ENCODE measurements at places on chromosomes 16 and 17.

- DNase-seq: no peak
Measured at GRCh38 chr16:72876221-72876620, 171.7 kb downstream of the ZFHX3 start.

DNA sequence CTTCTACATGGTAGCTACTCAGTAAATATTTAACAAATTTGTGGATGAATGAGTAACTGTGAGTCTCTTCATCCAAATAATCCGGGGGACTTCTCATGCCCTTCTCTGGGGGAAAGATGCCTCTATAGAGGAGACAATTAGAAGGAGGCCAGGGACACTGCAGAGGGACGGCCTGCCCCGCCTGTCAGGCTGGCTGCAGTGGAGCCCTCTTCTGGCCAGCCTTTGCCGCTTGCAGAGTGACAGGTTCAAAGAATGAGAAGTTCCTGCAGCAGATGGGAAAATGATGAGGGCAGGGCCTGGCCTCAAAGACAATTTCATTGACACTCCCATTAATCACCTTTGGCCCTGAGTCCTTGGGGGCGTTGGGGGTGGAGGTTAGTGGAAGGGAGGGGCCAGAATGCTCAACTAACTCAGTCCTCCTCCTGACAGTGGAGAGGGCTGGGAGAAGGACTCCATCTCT is 339.0 kb downstream of the MAF start:
- peak; percentile 32 for DNase-seq

- DNase-seq: no peak
Measured at GRCh38 chr17:4557626-4558346, 2.6 kb downstream of the GGT6 start.

GRCh38 chr17:17900615-17901520 is 64.1 kb upstream of the SREBF1 start:
- DNase-seq: no peak

- no peak for DNase-seq
Measured at GRCh38 chr16:12124742-12125141, 148.2 kb downstream of the SNX29 start.

DNA sequence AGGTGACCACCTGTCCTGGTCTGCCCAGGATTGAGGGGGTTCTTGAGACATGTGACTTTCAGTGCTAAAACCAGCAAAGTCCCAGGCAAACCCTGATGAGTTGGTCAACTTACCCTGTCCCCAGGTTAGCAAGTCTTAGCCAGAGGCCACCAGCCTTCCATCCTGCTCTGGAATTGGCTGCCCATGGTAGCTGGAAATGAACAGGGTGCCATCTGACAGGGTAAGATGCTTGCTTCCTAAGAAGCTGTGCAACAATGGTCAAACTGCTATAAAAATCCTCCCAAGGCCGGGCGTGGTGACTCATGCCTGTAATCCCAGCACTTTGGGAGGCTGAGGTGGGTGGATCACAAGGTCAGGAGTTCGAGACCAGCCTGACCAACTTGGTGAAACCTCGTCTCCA is 22.8 kb upstream of the MTMR4 start:
- DNase-seq: no peak

GRCh38 chr17:28839221-28839620 is 3.4 kb downstream of the FAM222B start:
- no peak for DNase-seq

GRCh38 chr16:27248036-27248435 is 20.5 kb downstream of the NSMCE1 start:
- no peak for DNase-seq

DNA sequence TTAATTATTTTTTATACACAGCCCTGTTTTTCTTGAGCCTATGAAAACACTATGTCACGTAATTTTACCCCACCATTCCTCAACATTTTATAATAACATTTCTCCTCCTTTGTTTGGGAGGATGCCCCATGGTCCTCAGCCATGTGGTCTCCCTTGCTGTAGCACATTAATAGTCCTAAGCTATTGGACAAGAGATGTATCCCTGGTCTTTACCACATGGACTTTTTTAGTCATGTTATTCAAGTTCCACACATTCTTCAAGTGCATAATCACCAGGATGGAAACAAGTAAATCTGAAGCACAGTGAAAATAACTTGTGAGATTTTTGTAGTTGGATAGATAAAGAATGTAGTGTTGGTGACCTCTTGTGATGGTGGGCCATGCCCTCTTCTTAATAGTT is 2.0 kb upstream of the KRTAP2-3 start:
- no peak for DNase-seq

DNA sequence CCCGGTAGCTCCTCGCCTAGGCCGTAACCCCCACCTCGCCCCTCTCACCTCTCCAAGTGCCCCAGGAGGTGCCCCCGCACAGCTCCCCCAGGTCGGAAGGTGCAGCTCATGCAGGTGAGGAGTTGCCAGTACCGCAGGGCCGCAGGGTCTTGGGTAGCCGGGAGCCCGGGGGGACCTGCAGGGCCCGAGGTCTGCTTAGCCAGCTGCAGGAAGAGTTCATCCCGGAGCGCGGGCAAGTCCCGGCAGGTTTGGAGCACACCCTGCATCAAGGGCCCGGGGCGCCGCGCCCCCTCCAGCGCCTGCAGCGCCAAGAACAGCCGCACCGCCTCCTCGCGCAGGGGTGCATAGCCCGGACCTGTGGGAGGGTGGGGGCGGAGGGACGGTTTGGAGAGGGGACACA is 4.8 kb downstream of the PLEKHH3 start:
- no peak for DNase-seq

GRCh38 chr16:83971165-83972130 is 3.4 kb downstream of the NECAB2 start:
- DNase-seq: no peak

DNA sequence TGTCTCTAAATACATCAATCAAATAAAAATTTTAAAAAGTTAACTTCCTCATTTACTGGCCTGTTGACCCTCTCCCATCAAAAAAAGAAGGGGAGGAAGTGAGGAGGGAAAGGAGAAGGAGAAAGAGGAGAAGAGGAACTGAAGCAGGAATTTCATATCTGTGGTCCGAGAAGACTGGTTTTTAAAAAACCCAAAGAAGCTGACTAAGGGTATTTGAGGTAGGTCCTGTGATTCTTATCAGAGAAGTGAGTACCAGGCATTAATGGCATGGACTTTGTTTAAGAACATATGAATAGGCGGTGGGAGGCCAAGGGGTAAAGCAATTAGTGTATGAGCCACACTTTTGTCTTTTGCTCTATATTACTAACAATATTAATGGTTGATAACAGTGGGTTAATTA is 2.0 kb downstream of the SLC46A1 start:
- no peak for DNase-seq

DNA sequence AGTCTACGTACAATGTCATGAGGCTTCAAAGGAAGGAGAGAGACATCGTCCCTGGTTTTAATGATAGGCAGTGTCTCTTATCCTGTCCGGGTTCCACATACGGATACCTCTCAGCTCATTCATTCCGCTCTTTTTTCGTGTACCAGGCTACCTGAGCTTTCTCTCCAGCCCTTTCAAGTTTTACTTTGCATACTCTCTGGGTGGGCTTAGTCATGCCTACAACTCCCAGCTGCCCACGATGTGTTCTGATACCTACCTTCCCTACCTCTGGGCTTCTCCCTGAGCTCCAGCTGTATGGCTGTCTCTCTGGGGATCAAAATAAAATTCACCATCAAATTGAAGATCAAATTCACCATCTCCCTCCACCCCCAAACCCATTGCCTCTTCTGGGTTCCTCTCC is 354.0 kb upstream of the EEF2KMT start:
- DNase-seq: no peak

DNA sequence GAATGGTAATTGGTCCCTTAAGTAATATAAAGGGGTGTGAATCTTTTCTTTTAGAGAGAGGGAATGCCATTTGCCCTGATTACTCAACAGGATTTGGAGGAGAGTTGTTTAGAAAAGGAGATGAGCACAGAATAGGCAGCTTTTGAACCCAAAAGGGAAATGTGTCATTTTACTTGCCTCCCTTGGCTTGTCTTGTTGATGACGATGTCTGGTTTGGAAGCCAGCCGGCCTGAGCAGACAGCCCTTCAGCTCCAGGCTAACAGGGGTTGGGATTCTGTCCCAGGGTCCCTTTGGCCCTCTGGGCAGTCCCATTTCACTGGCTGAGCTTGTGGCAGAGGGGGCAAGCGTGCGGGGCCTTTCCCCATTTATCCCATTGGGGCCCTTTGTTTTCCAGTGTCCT is 22.3 kb upstream of the PRKAR1A start:
- DNase-seq: no peak

GRCh38 chr17:56142781-56143180 is 10.5 kb upstream of the ANKFN1 start:
- DNase-seq: no peak

DNA sequence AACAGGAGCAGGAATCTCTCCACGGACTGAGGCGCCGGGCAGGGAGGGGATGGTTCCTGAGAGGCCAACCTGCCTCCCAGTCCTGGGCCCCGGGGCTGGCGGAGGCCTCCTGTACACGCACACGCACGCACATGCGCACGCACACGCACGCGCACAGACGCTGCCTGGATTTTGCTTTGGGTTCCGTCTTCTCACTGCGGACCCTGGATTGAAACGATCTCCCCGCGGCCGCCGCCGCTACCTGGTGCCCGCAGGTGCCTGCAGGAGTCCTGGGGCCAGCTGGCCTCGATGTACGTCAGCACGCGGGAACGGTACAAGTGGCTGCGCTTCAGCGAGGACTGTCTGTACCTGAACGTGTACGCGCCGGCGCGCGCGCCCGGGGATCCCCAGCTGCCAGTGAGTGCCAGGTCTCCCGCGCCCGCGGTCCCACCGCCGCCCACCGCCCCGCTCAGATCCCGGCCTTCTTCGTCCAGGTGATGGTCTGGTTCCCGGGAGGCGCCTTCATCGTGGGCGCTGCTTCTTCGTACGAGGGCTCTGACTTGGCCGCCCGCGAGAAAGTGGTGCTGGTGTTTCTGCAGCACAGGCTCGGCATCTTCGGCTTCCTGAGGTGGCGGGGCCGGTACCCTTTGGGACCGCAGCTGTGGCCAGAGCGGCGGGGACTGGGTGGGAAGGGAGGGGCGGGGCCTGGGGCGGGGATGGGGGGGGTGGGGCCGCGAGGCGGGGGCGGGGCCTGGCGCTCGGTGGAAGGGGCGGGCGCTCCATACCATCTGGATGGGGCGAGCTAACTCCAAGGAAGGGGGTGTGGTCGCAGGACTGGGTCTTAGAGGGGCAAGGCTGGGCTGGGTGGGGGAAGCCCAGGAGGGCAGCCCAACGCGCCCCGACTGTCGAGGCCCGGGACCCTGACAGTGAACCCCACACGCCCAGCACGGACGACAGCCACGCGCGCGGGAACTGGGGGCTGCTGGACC is 12.3 kb downstream of the CES4A start:
- DNase-seq: no peak

GRCh38 chr17:19945009-19945626 is 32.5 kb downstream of the AKAP10 start:
- DNase-seq: no peak

DNA sequence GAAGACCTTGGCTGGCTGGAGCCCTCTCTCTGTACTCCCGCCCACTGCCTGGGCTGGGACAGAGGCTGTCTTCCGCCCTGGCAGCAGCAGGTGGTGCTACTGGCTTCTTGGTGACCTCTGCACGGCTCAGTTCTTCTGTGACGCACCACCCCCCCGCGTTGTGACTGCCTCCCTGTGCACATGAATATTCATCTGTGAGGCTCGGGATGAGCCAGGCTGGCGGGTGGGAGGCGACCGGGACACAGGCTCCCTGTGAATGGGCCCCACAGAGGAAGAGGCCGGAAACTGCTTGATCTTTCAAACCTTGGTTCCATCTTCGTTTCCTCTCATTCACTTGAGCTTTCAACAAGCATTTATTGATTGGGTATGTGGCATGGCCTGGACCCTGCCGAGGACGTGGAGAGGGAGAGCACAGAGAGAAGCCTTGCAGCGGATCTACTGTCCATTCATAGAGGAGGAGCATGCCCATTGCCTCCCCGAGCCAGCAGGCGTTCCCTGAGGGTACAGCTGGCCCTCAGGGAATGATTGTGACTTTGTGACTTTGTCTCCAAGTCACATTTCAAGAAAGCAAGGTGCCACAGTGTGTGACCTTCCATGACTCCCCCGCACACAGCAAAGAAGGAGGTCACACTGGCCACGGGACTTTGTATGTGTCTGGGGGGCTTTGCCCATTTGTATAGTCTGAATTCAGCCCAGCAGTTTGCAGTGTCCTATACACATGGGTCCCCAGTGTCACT is 45.0 kb downstream of the B9D1 start:
- DNase-seq: peak; percentile 93

GRCh38 chr16:27398894-27399853 is 2.8 kb upstream of the IL21R start:
- no peak for DNase-seq

DNA sequence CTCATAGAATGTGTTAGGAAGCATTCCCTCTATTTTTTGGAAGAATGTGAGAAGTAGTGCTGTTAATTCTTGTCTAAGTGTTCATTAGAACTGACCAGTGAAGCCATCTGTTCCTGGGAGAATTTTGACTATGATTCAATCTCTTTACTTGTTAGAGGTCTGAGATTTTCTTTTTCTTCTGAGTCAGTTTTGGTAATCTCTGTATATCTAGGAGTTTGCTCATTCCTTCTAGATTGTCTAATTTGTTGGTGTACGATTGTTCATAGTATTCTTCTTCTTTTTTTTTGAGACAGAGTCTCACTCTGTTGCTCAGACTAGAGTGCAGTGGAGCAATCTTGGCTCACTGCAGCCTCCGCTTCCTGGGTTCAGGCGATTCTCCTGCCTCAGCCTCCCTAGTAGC is 20.4 kb downstream of the NFATC3 start:
- no peak for DNase-seq

DNA sequence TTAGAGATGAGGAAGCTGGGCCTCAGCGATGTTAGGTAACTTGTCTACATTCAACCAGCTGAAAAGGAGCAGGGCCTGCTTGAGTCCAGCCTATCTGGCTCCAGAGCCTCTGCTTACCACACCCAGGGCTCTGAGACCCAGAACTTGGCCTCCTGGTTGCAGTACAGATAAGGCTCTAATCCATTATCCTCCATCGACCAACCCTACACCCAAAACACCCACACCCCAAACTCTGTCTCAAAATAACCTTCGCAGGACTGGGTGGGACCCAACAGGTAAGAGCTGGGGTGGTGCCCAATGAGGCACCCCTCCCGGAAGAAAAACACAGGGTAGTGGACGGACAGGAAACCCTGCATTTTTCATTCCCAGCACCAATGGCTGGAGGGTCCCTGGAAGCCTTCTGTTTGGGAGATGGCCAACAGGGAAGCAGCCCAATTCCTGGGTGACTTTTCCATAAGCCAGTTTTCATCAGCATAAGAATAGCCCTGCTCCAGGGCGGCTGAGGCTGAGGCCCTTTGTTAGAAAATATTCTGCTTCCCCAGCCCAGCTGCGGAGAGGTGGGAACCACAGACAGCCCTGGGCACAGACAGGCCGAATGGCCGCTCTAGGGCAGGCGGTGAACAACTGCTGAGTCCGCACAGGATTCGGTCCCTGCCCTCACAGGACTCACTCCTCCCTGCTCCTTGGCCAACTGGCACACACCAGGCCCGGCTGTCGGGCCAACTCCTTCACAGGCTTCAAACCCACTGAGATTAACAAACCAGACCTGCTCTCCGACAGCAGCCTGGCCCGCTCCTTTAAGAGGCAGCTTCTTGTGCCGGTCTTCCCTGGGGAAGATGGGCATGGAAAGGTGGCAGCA is 9.8 kb downstream of the SMIM5 start:
- no peak for DNase-seq

- DNase-seq: no peak
Measured at GRCh38 chr17:9900784-9901183, 4.3 kb downstream of the RCVRN start.

- no peak for DNase-seq
Measured at GRCh38 chr17:80264205-80265075, 3.8 kb downstream of the RNF213 start.

- no peak for DNase-seq
Measured at GRCh38 chr17:55728833-55729232, 6.2 kb upstream of the TMEM100 start.

- no peak for DNase-seq
Measured at GRCh38 chr16:30064729-30065101, 845 bp upstream of the ALDOA start.

GRCh38 chr17:36665417-36665816 is 64.0 kb downstream of the MRM1 start:
- no peak for DNase-seq
